HFFc6 (cell line): ENCODE measurements at places on chromosomes 6 and 20. TPM values are rescaled to one million over a fixed set of nuclear protein-coding genes. Genes with fewer than 3 reads are reported as not detected.

DNA sequence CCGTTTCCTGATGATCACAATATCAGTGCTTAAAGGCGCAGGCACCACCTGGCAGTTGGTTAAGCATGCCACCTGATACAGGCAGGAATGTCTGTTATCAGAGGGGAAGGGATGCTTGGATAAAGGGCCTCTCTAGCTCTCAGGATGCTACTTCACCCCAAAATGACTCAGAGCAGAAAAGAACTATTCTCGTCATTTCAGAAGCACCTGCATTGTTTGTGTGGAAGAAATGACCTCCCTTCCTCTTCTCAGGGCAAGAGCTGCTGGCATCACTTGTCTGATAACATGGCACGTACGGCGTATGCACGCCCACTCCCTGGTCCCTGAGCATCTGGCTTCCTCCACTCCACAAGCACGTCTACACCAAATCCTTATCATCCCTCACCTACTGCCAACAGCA, 47.3 kb downstream of the ATP9A start:
- H3K27ac ChIP-seq = no peak overlapping the region
- DNase-seq = no peak
- H3K4me1 ChIP-seq = peaks cover 3% of the 10 kb centered on the region
- no peak overlapping the region for H3K4me3 ChIP-seq
- H3K36me3 ChIP-seq = no peaks in the 10 kb centered on the region
- H3K27me3 ChIP-seq = no peaks in the 10 kb centered on the region

GRCh38 chr20:62595491-62595890, 46.8 kb upstream of the SLCO4A1 start:
- peak; percentile 53 for DNase-seq
- H3K27me3 ChIP-seq = peaks cover 10% of the 10 kb centered on the region
- peaks cover 16% of the 10 kb centered on the region for H3K4me1 ChIP-seq
- no peak overlapping the region for H3K27ac ChIP-seq
- no peaks in the 10 kb centered on the region; the same call in 1 of the 2 replicates for H3K36me3 ChIP-seq
- H3K4me3 ChIP-seq = no peak overlapping the region

DNA sequence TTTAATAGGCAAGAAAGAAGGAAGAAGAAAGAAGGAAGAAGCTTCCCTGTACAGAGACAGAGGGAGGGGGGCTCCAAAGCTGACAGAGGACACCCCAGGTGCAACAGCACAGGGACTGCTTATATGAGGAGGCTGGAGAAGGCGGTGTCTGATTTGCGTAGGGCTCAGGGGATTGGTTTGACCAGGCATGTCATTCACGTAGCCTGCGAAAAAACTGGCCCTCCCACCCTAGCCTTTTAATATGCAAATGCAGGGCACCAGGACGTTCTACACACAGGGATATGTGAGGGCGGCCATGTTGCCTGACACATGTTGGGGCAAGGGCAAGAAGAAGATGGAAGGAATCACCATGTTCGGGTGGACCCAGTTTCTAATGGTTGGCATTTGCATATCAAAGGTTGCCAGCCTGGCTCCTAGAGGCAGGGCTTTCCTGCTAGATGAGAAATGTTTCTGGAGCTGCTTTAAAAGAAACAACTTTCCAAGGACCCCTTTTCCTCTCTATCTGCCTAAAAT, 305.4 kb upstream of the CDYL start:
- peaks cover 3% of the 10 kb centered on the region for H3K27me3 ChIP-seq
- DNase-seq = no peak
- H3K4me1 ChIP-seq = peaks cover 18% of the 10 kb centered on the region
- H3K4me3 ChIP-seq = no peak overlapping the region

DNA sequence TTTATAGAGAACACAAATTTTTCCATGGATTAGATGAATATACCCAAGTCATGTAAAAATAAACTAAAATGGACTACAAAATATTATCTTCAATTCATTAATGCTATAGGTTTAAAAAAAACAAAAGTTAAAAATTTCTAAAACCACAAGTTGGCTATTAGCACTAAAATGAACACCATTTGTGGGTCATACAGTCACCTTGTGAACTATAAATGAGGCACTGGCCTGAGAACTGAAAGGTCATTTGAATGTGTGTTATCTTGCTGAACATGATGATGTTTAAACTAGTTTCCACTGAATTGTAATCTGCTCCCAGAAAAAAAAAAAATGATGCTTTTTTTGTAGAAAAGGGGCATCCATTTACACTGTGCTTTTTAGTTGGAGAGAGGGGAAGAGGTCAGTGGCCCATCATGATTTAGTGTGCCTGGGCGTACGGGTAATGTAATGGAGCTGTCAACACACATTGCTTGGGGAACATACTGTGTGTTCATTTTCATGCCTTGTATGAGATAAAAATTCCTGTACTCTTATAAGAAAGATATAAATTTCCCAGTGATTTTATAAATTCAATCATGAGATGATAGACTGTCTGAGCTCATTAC, 96.6 kb upstream of the FKBP1C start:
- no peaks in the 10 kb centered on the region for H3K36me3 ChIP-seq
- H3K4me3 ChIP-seq = no peak overlapping the region

GRCh38 chr20:36030149-36030548, 61.8 kb downstream of the CNBD2 start:
- H3K27me3 ChIP-seq = peaks cover 30% of the 10 kb centered on the region
- no peaks in the 10 kb centered on the region for H3K36me3 ChIP-seq
- H3K4me3 ChIP-seq = no peak overlapping the region
- DNase-seq = no peak

- no peaks in the 10 kb centered on the region for H3K36me3 ChIP-seq
- peaks cover 13% of the 10 kb centered on the region for H3K4me1 ChIP-seq
- no peak overlapping the region for H3K27ac ChIP-seq
These were observed 9.6 kb downstream of the L3MBTL3 start for GRCh38 chr6:130027948-130028347.

DNA sequence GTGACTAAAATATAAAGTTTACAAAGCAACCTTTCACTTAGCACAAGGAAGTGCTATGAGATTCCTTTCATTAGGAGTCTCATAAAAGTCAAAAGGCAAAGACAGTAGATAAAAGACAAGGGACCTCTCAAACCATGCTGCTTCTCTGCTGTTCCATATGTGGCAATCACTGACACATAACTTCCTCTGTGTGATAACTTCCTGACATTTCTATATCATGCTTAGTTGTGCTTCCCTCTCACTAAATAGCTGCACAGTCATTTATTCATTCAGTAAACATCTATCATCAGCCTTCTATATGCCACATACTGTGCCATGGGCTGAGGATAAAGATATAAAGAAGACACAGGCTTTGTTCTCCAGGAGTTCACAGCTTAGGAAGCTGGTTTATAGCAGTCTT, 214.8 kb upstream of the GRIK2 start:
- peaks cover 2% of the 10 kb centered on the region; the same call in 1 of the 2 replicates for H3K27me3 ChIP-seq
- H3K4me3 ChIP-seq = no peak overlapping the region
- DNase-seq = no peak
- H3K27ac ChIP-seq = no peak overlapping the region

GRCh38 chr6:145733207-145733606, 2.1 kb downstream of the EPM2A start:
- DNase-seq = no peak
- no peaks in the 10 kb centered on the region for H3K27me3 ChIP-seq
- peaks cover 35% of the 10 kb centered on the region for H3K4me1 ChIP-seq
- no peak overlapping the region for H3K4me3 ChIP-seq
- H3K36me3 ChIP-seq = peaks cover 13% of the 10 kb centered on the region
- no peak overlapping the region for H3K27ac ChIP-seq

DNA sequence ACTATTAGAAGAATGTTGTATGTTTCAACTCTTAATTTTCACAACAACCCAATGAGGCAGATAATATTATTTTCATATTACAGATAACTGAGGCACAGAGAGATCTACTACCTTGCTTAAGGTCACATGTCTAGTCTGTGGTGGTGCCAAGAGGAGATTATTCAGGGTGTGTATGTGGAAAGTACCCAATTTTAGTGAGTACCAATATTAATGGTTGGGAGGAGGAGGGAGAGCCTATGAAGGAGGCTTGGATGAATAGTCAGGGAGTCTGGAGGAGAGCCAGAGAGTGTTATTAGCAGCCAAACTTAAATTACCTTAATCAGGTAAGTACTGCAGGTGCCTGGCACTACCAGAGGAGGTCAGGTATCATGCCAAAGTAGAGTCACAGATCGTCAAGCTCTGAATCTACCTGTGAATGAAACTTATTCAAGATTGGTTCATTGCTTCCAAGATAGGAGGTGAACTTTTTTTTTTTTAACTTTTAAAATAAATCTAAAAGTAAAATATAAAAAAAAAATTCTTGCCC, 10.9 kb upstream of the CALHM6 start:
- H3K27me3 ChIP-seq = no peaks in the 10 kb centered on the region
- no peak overlapping the region for H3K27ac ChIP-seq
- peaks cover 49% of the 10 kb centered on the region for H3K4me1 ChIP-seq
- H3K36me3 ChIP-seq = no peaks in the 10 kb centered on the region
- H3K4me3 ChIP-seq = no peak overlapping the region
- no peak for DNase-seq

DNA sequence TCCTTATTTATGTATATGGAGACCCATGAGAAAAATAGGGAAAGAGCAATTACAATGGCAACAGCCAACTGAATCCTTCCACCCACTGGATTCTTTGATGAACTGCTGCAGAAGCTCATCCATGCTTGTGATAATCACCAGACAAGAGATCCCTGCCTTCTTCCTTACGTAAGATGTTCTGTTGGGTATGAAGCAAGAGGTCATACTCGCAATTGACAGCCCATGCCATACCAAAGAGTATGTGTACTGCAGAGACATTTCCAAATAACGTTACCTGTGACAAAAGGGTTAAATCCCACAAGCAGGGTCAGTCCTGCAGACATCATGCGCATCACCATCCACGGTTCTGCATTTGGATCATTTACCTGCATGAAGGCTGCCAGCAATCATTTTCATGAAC, 27.8 kb downstream of the ELOVL5 start:
- peaks cover 59% of the 10 kb centered on the region for H3K4me1 ChIP-seq
- H3K36me3 ChIP-seq = no peaks in the 10 kb centered on the region
- no peaks in the 10 kb centered on the region for H3K27me3 ChIP-seq
- H3K4me3 ChIP-seq = no peak overlapping the region

GRCh38 chr6:42201382-42201781, 6.6 kb upstream of the GUCA1B start:
- peak overlapping the region; percentile 86; the same call in 1 of the 2 replicates for H3K27ac ChIP-seq
- H3K27me3 ChIP-seq = peaks cover 1% of the 10 kb centered on the region; the same call in 1 of the 2 replicates
- no peak for DNase-seq
- H3K4me3 ChIP-seq = peak overlapping the region; percentile 56; the same call in 1 of the 2 replicates

DNA sequence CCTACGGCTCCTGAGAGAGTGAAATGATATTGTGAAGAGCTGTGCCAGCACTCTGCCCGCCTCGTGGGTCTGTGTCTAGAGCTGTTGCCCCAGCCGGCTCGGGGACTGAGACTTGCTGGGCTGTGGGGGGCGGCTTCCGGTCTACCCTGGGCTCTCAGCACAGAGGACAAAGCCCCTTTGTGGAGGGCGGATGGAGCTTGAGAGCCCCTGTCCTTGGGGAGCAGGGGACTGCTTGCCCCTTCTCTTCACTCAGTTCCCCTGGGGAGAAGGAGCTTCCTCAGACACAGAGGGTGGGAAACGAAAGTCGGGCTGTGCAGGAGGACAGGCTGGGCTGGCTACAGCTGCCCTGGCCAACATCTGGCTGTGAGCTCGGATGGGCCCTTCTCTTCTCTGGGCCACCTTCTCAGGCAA, 11.0 kb downstream of the SRC start:
- peaks cover 21% of the 10 kb centered on the region for H3K4me1 ChIP-seq
- no peak overlapping the region for H3K4me3 ChIP-seq
- no peaks in the 10 kb centered on the region for H3K36me3 ChIP-seq

DNA sequence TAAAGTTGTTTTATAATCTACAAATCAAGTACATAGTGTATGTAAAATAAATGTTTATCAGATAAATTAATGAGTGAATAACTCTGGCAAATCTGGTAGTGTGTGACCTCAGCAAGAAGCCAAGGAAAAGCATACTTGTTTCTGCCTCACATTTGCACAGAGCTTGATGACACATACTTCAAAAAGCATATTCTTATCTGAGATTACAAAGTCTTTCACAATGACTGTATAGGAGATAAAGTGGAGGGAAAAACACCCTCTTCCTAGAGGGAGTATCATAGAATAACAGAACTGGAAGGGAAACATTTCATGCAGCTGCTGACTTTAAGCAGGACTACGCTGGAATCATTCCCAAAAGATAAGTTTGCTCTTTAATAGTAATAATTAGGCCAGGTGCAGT, 28.1 kb upstream of the AKAP7 start:
- peak overlapping the region; percentile 17; the same call in 1 of the 2 replicates for H3K4me3 ChIP-seq
- no peaks in the 10 kb centered on the region for H3K27me3 ChIP-seq
- H3K4me1 ChIP-seq = peaks cover 38% of the 10 kb centered on the region
- DNase-seq = peak; percentile 74
- no peak overlapping the region; the same call in 1 of the 2 replicates for H3K27ac ChIP-seq
- no peaks in the 10 kb centered on the region for H3K36me3 ChIP-seq

- DNase-seq = no peak
- H3K36me3 ChIP-seq = peaks cover 8% of the 10 kb centered on the region; the same call in 1 of the 2 replicates
- H3K4me3 ChIP-seq = no peak overlapping the region
- H3K27ac ChIP-seq = no peak overlapping the region
These were observed 48.2 kb downstream of the APCDD1L start for GRCh38 chr20:58466729-58467571.

GRCh38 chr6:74597266-74597665, 608.6 kb downstream of the COL12A1 start:
- H3K4me1 ChIP-seq = peaks cover 44% of the 10 kb centered on the region
- peak; percentile 19 for DNase-seq
- peaks cover 4% of the 10 kb centered on the region; the same call in 1 of the 2 replicates for H3K36me3 ChIP-seq
- H3K27me3 ChIP-seq = no peaks in the 10 kb centered on the region

DNA sequence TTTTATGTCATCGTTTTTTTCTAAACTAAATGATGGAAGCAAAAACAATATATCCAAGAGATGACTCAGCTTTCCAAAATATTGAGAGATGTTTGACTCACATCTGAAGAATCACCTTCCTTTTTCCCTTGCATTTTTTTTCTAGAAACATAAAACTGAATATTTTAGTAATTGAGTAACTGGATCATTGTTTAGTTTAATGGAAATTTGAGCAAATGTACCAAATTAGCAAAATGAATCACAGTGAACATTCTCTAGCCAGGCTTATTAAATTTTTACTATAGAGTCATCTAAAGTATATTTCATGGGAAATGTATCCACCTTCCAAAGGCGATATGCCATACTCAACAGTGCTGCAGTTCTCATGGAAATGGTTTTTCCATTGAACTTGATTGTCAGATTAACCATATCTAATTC, 145.5 kb downstream of the TENT5A start:
- H3K36me3 ChIP-seq = peaks cover 23% of the 10 kb centered on the region
- peak overlapping the region; percentile 71 for H3K4me3 ChIP-seq

CCN6 gene
- not detected in 3 replicates for total RNA-seq

MUCL3 gene
- not detected in 3 replicates for total RNA-seq

FAM83C gene
- total RNA-seq = not detected in 3 replicates

SLC12A5 gene
- total RNA-seq = 0.52 TPM in 1 of 3 replicates, not detected in the others

RAD21L1 gene
- total RNA-seq = 0.35 to 0.64 TPM (median 0.48 TPM) in 3 replicates

C20orf202 gene
- total RNA-seq = not detected in 3 replicates

SLPI gene
- total RNA-seq = 0.33 TPM in 1 of 3 replicates, not detected in the others

ASIP gene
- total RNA-seq = not detected in 2 replicates

OPRM1 gene
- not detected in 3 replicates for total RNA-seq

VNN1 gene
- 0.07 TPM in 1 of 3 replicates, not detected in the others for total RNA-seq

IL20RA gene
- total RNA-seq = not detected in 2 replicates

FERMT1 gene
- total RNA-seq = 7.7 to 9.1 TPM (median 8.6 TPM) in 3 replicates

THBD gene
- 0.05 to 0.10 TPM in 2 of 3 replicates, not detected in the other for total RNA-seq

MDFI gene
- total RNA-seq = not detected in 3 replicates
